ENCODE measurements at places on chromosomes 2 and 18. TPM values are rescaled to one million over a fixed set of nuclear protein-coding genes. Genes with fewer than 3 reads are reported as not detected.

DNA sequence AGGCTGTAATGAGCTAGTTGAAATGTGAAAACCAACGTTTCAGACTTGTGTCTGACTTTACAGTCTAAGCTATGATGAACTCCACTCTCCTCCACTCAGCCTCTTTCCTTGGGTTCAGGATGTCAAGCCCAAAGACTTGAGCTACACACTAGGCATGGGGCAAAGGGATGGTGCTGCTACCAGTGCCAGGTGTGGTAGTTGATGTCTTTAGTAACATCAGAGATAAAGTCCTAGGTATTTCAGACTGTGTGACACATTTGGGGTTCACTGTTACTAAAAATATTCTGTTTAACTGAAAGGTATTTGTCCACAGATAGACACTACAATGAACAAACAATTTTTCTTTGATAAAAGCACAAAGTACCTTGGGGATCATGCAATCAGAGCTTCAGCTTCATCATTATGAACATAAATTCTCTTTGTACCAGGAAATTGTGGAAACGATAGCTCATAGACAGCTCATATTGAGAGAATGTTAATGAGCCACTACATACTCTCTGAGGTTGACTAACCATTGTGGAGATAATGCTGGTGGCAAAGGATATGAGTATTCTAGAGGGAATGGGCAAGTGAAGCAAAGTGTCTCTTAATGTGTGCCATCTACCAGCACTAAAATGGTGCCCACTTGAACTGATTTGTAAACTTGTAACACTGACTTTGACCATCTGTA lies 253.7 kb upstream of the THUMPD2 start:
- DNase-seq: peak; percentile 92

Gene ERBB4
- not detected for total RNA-seq

DNA sequence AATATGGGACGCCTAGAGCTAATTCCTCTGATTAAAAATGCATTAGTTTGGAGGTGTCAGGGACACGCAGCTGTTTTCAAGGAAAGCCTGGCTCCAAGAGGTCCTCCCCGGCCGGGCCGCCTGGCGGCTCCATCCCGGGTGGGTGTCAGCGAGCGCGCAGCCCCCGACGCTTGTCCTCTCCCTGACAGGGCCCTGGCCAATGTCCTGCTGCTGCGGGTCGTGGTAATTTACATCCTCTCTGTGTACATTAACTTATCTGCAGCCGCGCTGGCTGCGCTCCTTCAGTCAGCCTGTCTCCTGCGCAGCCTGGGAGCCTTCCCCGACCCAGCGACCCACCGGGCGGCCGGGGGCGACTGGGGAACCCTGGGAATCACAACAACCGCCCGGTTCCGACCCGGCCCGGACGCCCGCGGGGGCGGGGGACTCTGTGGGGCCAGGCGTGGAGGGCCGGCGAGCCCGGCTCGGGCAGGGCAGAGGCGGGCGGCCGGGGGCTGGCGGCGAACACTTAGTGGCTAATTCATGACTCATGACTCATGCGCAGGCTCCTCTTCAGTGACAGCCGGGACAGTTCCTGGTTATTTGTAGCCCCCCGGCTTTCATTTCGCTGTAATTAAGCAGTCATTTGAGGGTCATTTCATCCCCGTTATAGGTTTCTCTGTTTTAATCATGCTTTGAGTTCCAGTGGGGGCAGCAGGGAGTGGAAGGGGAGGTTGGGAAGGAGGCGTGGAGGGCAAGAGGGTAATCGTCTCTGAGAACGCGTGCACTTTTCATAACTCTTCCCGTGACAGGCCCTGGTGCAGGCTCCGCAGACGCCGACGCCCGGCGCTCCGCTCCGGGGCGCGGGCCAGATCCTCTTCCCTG lies 141.9 kb upstream of the CTAGE1 start:
- DNase-seq: peak; percentile 80

GRCh38 chr2:234858145-234858544 lies 93.7 kb upstream of the SH3BP4 start:
- DNase-seq: no peak

- peak; percentile 20 for DNase-seq
These were observed 1876.0 kb upstream of the CELF4 start for GRCh38 chr18:39441648-39442047.

DNA sequence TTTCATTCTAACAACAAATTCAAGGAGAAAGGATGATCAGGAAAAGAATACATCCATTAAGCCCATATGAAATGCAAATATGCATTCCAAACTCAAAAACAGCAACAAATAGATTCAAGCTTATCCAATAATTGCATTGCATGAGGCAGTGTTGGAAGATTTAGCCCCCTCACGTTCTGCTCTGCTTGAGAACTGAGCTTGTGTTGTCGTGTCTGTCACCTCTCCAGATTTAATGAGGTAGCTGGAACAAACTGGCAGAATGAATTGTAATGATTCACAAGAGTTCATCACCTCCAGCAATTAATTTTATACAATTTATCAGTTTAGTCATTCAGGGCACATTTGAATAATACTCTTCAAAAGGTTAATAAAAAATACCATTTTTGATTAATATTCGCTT lies 54.8 kb downstream of the AP1S3 start:
- no peak for DNase-seq

GRCh38 chr2:25276569-25277465 lies 64.9 kb downstream of the DNMT3A start:
- DNase-seq: no peak

GRCh38 chr2:219433666-219434467 lies 776 bp upstream of the SPEG start:
- DNase-seq: peak; percentile 25

GRCh38 chr2:19823507-19823906 lies 78.3 kb downstream of the TTC32 start:
- DNase-seq: no peak

DNA sequence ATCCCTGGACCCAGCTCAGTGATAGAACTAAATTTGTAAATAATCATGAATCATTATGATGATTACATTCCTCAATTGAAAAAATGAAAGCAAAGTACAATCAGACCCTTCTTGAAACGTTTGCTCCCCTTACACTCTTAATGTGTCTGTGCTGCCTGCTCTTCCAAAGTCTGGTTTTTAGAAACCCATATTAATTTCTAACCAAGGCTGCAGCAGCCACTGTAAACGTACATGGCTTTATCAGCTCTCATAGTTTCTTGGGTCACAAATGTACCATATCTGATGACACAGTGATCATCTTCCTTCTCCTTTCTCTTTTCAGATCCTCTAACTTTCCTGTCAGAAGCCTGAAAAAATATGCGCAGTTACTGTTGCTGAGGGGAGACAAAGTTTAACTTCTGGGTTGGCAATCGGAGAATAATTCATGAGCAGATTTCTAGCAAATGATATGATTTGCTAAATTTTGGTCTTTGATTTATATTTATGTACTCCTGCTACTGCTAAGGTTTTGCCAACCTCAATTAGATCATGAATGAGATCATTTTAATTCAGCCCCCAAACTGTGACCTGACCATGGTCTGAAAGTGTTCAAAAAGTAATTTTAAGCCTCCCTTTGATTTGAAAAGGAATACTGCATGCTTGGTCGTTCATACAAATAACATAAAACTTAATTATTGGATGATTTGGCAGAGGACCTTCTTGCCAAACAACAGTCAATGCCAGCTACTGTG lies 12.3 kb downstream of the ZEB2 start:
- DNase-seq: no peak

Gene ST8SIA5
- 9.8 TPM for total RNA-seq

GRCh38 chr18:79919089-79919488 lies 32.4 kb downstream of the SLC66A2 start:
- no peak for DNase-seq

GRCh38 chr2:99279969-99280695 lies 20.9 kb downstream of the LYG1 start:
- no peak for DNase-seq

Gene TGIF1
- 113 TPM for total RNA-seq

- no peak for DNase-seq
These were observed 318.1 kb upstream of the HS6ST1 start for GRCh38 chr2:128636802-128637147.

Gene SLC19A3
- total RNA-seq: not detected

- DNase-seq: no peak
These were observed 1.1 kb downstream of the VAMP8 start for GRCh38 chr2:85578243-85579180.

GRCh38 chr2:58594762-58595161 lies 353.6 kb upstream of the FANCL start:
- DNase-seq: no peak

Gene NCKAP5
- total RNA-seq: 6.5 TPM

- DNase-seq: no peak
These were observed 17.8 kb downstream of the NPC1 start for GRCh38 chr18:23568281-23569138.

DNA sequence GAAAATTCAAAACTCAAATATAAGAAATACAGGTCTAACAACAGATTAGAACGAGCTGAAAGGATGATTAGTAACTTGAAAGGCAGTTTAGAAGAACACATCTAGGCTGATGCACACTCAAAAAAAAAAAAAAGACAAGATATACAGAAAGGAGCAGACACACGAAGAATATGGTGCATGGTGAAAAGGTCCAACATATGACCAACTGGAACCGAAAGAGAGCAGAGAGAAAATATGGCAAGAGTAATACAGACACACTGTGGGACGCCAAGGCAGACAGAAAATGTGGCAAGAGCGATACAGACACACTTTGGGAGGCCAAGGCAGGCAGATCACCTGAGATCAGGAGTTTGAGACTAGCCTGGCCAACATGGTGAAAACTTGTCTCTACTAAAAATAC lies 39.8 kb downstream of the NDUFA10 start:
- no peak for DNase-seq

DNA sequence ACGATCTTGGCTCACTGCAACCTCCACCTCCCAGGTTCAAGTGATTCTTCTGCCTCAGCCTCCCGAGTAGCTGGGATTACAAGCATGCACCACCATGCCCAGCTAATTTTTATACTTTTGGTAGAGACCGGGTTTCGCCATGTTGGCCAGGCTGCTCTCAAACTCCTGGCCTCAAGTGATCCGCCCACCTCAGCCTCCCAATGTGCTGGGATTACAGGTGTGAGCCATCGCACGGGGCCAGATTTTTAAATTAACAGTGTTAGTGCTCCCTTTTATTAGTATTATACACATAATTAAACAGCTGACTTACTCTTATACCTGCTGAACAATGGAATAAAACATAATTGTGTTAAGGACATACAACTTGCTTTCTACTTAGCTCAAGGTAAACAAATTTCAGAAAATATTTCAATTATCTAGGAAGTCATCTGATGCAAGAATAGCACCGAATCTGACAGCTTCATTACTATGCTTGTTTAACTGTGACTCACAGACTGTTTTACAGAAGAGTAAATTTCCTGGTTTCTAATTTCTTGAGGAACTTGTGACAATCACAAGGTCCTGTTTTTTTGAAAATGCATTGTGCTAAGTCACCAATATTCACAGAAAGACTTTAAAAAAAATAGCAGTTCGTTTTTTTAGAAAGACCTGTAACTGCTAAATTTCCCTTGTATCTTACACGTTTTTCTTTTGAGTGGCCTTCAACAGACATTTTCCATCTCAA lies 51.2 kb downstream of the SPIRE1 start:
- peak; percentile 75 for DNase-seq

- no peak for DNase-seq
These were observed 20.8 kb downstream of the EIF2AK3 start for GRCh38 chr2:88606371-88607030.

Gene CCDC141
- total RNA-seq: not detected

Gene HJURP
- total RNA-seq: 58.4 TPM

Gene MAB21L4
- not detected for total RNA-seq

DNA sequence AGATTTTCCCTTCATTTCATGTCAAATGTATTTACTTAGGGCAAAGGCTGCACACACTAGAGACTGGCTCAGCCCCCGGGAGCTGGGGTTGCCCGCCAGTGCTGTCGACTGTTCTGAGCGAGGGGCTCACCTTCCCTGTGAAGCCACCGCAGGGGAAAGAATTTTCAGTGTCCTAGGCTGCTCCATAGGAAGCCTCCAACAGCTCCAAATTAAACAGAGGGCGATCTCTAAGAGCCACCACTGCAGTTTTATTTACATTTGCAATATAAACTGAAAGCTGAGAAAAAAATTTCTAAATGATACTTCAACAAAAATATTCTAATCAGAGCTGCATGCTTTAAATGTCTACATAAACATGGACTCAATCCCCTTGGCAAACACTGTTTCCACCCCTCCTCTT lies 54.0 kb downstream of the UXS1 start:
- DNase-seq: no peak

DNA sequence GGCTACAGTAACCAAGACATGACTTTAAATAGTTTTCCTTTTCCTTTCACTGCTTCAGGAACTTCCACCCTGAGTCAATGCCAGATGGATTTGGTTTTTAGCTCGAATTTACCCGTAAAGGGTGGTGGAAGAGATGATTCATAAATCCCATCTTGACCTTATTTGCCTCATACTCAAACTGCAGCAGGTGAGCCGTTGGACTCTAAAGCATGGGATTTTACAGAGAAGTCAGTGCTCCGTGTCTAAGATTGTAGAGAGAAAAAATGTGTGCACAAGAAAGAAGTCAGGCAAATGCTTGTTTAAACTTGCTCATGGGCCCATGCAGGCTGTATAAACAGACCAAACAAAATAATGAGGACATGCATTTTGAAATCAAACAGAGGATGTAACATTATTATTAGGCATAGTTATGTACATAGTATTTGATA lies 369.7 kb upstream of the TRIB2 start:
- DNase-seq: peak; percentile 70

GRCh38 chr18:53838746-53839145 lies 385.7 kb downstream of the MBD2 start:
- no peak for DNase-seq

- peak; percentile 52 for DNase-seq
These were observed 335.4 kb upstream of the CDH2 start for GRCh38 chr18:28512357-28512756.

- peak; percentile 47 for DNase-seq
These were observed 95.9 kb upstream of the MBOAT2 start for GRCh38 chr2:9099341-9099751.

DNA sequence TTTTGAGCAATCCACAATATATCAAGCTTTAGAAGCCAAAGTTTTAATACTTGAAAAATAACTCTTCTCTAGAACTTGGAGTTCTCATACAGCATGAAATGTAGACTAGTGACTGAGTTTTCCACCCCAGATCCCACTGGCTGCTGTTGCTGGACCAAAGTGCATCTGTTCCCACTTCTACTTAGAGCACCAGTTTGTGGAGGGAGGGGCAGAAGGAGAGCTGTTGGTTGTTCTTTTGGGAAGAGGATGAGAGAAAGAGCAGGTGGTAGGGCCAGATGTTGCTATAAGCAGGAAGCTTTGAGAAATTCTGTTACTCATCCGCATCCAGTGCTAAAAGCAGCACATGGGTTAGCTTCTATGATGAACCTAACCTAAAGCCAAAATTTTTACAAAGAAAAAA lies 59.0 kb downstream of the MBD2 start:
- DNase-seq: no peak
